Activated CD4-positive, alpha-beta T cell treated with anti-CD3 and anti-CD28 coated beads, Interleukin-2, amount 50 U/mL, for 16 hours (primary cell): ENCODE measurements at places on chromosomes 2 and 18.

DNA sequence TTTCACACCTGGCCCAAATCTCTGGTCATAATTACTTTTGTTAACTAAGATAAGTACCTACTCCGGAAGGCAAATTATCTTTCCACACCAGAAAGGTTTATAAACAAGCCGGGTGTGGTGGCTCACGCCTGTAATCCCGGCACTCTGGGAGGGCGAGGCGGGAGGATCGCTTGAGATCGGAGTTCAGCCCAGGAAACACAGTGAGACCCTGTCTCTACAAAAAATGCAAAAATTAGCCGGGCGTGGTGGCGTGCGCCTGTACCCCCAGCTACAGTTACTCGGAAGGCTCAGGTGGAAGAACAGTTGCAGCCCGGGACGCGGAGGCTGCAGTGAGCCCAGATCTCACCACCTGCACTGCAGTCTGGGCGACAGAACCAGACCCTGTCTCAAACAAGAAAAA, 2.1 kb downstream of the PUM2 start:
- DNase-seq = no peak

DNA sequence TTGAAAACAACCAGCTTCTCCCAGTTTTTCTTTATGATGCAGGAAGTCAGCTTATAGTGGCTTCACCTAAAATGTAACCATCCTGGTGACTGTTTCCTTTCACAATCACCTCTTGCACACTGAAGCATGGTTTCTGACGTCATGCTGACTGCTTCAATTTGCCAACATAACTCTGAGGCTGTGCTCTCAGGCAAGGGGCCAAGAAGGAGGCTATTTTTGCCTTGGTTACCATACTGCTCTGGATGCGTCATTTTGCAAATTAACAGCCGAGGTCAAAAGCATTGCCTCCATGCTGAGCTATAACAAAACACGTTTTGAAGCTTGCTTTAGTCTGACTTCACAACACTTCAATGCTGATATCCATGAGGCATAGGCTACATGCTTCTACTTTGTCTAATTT, 397.8 kb downstream of the METTL4 start:
- DNase-seq = no peak

DNA sequence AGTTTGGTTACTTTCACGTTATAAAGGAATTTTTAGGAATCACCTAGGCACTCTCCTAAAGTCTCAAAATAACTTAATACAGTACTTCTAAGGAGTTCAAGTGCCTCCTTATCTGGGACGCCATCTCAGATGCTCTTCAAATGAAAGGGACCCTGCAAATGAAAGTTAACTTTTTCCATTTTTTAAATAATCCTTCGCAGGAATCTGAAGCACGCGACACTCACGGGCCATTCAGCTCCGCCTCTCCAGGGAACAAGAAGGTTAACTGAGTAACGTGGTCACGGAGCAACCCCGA, 537 bp upstream of the ZC3H15 start:
- no peak for DNase-seq

DNA sequence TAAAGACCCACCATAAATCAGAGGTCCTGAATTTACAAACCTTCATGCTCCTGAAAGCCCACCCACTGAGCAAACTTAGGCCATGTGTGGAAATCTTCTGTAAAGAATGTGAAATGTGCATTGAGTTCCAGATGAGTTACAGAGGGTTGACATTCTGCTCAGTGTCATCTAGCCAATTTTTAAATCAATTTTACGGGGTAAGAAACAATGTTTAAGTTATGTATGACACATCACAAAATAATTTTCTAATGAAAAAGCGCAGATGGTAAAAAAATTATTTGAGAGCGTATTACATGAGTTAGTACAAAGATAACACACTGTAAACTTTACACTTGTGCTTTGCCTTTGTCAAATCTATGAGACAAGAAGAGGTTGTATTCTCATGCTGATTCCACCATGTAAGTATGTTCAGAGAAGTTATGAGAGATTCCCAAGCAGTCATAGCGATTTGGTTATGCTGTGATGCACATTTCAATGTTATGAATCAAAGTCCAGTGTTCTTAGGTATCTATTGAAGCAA, 446.3 kb downstream of the ADCYAP1 start:
- no peak for DNase-seq

GRCh38 chr2:20291106-20291564, 59.5 kb downstream of the PUM2 start:
- DNase-seq = peak; percentile 35

- no peak for DNase-seq
These were observed 152.4 kb downstream of the LRRC30 start for GRCh38 chr18:7383002-7383980.

- DNase-seq = no peak
These were observed 157 bp downstream of the PTGR3 start for GRCh38 chr18:75208836-75209128.

GRCh38 chr18:75607701-75608100, 180.2 kb upstream of the SMIM21 start:
- no peak for DNase-seq

DNA sequence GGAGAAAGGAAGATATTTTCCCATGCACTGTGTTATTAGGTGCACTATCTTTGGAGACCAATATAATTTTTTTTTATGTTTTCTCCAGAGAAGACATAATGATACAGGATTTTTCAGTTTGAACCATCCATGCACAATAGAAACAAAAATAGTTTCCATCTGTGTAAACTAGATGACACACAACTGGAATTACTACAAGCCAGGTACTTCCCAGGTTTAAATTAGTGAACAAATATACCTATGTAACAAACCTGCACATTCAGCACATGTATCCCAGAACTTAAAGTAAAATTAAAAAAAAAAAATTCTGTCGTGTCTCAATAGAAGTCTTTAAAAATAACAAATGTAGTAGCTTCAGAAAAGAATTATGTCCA, 1616.8 kb upstream of the ACVR2A start:
- no peak for DNase-seq

- DNase-seq = no peak
These were observed 61.7 kb downstream of the CTIF start for GRCh38 chr18:48600456-48601090.

DNA sequence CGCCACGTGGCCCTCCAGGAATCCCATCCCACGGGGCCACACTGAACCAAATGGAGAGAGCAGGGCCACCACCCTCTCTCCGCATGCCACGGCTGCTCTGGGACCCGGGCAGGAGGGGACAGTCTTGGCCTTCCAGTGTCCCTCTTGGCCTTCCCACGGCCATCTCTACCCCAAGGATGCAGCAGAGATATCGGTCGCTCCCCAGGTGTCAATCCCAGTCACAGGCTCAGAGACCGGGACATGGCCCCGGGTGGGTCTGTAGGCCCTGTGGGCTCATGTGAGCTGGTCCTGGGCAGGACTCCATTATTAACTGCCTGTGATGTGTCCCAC, 15.3 kb downstream of the CAPN10 start:
- no peak for DNase-seq

- no peak for DNase-seq
These were observed 326.8 kb downstream of the OSR1 start for GRCh38 chr2:19031642-19032041.

DNA sequence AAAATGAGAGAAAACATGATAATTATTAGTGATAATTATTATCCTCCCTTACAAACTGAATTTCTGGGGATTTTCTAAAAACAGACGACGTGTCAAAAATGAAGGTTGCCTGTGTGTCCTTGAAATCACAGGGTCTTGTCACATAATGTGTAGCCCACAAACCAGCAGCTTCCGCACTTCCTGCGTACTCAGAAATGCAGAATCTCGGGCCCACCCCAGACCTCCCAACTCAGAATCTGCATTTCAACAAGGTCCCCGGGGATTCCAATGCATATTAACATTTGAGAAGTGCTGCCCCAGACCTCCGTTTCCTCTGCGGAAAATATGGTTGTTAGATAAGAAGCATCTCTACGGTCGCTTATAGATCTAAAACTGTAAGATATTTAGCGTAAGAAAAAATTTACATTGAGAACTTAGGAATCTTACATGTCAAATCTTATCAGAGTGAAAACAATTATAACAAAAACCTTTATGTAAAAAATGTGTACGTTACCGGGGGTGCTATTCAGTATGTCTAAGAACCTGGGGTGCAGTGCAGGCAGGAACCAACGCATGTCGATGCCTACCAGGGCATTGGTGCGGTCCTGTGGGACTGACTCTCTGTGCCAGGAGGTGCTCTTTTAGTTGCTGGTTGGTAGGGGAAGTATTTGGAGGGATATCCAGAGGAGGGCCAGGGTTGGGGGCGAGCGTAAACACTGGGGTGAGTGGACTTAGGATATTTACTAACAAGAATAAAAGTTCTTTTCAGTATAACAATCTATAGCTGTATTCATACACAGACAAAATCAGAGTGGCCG, 15.2 kb downstream of the CDKL4 start:
- DNase-seq = peak; percentile 43

DNA sequence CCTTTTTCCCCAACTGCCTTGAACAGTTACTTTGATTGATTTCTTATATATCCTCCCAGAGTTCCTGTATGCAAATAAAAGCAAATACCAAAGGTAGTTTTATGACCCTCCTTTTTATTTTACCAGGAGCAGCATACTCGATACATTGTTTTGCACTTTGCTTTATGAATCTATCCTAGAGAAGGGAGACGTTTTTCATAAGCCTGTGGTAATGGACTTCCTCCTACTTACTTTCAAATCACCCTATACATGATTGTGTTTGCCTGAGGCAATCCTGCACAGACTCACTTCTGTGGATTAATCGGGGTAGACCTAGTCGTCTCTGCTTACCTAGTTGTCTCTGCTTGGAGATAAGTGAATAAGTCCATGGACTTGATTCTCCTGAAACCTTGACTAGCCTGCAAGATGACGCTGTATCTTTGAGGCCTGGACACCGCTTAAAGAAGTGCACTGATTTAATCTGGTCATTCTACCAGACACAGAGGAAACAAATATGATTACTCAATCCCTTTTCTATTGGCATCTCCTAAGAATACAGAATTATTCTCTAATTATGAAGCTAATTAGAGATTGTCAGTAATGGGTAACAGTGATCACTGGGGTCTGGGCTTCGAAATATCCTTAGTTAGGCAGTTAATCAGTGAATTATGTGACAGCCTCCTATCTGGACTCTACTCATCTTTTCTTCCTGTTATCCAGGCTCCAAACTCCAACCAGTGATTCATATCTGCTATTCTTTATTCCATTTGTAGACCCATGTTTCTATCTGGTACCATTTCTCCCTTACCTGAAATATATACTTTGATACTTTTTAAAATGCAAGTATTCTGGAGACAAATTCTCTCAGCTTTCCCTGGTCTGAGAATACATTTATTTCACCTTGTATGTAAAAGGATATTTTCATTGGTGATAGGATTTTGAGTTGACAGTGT, 447.4 kb upstream of the TRIB2 start:
- no peak for DNase-seq

DNA sequence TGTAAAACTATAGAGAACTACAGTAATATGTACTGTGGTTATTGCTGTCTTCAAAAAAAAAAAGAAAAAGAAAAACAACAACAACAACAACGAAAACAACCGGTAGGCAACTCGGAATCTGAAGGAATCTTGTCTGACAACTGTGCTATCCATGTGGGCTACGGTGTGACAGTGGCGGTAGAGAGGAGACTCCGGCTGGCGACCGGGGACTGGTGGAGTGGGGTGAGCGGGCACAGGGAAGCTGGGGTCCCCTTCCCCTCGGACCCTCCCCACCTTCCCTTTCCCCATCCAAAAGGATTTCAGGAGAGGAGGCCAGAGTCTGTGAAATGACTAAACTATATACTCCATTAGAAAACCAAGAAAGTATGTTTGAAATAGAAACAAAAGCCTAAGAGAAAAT, 22.9 kb downstream of the IGFBP5 start:
- no peak for DNase-seq

GRCh38 chr2:241063093-241063551, 39.0 kb downstream of the MTERF4 start:
- DNase-seq = no peak
